ENCODE measurements at places on chromosomes 1 and 21. TPM values are rescaled to one million over a fixed set of nuclear protein-coding genes. Genes with fewer than 3 reads are reported as not detected.

The TFF1 gene
- total RNA-seq: not detected

The IRF6 gene
- total RNA-seq: 0.20 TPM

The GPR25 gene
- total RNA-seq: not detected

The FALEC gene
- total RNA-seq: not detected

The CYP4Z1 gene
- not detected for total RNA-seq

The FCMR gene
- 1.7 TPM for total RNA-seq

The XCL1 gene
- total RNA-seq: not detected

The TMEM51 gene
- total RNA-seq: 23.4 TPM

GRCh38 chr1:30871276-30871871 lies 37.2 kb downstream of the SDC3 start:
- no peak for DNase-seq

DNA sequence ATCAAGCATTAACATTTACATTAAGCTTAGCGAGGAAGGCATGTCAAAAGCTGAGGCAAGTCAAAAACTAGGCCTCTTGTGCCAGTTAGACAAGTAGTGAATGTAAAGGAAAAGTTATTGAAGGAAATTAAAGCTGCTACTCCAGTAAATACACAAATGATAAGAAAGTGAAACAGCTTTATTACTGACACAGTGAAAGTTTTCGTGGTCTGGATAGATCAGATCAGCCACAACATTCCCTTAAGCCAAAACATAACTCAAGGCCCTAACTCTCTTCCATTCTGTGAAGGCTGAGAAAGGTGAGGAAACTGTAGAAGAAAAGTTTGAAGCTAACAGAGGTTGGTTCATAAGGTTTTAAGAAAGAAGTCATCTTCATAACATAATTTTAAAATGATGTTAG lies 131.9 kb downstream of the VAV3 start:
- no peak for DNase-seq

GRCh38 chr1:158203693-158204457 lies 23.2 kb downstream of the CD1D start:
- peak; percentile 60 for DNase-seq

DNA sequence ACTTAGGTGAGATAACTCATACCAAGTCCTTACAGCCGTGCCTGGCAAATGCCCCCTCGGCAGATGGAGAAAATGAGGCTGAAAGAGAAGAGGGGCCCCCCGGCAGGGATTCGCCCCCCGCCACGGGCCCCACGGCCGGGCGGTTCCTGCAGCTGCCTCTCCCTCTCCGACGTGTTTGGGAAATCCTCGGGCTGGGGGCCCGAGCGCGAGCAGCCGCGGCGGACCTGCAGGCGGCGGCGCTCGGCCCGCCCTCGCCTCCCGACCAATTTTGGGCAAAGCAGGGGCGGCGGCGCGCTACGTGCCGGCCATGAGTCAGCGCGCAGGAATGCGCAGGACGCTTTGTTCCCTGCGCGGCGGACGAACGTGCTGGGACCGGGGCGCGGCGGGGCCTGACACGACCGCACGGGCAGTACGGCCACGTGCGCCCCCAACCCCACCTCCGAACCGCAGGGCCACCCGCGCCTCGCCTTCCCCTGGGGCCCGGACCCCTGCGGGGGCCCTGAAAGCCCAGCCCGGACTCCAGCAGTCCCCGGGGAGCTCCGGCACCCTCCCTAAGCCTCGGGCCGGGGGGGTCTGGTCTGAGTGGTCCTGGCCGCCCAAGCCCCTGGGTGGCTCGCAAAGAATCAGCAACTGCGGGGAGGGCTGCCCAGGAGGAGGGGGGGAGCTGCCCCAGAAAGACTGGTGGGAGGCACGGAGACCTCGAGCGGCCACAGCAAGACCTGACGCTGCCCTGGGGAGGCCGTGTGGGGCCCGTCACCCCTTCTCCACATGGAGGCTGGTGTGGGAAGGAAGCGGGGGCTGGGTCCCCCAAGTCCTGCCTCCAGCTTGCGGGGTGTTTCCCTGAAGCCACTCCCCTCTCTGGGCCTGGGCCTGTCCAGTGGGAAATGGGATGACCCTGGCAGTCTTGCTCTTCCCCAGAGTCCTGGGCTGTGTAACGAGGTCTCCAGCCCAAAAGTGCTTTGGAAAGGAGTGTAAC lies 11.9 kb upstream of the EDN2 start:
- DNase-seq: peak; percentile 89

DNA sequence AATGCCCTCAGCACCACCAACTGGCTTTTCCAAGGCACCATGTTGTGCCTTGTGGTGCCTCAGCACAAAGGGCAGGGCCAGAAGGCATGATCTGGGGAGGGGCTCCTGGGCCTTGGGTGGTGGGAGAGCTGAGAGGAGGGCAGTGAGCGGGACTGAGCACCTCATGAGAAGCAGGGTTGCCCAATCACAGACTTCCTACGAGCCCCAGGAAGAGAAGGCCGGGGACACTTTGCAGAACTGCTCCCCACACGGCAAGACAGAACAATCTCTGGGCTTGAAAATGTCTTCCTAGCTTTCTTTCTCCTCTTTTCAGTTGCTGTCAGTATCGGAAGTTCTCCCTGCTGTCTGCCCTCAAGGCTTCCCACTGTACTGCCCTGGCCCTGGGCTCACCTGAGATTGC lies 6.8 kb downstream of the KCNJ10 start:
- DNase-seq: no peak

- peak; percentile 96 for DNase-seq
Observed at GRCh38 chr1:68173936-68174737, 58.2 kb downstream of the WLS start.

DNA sequence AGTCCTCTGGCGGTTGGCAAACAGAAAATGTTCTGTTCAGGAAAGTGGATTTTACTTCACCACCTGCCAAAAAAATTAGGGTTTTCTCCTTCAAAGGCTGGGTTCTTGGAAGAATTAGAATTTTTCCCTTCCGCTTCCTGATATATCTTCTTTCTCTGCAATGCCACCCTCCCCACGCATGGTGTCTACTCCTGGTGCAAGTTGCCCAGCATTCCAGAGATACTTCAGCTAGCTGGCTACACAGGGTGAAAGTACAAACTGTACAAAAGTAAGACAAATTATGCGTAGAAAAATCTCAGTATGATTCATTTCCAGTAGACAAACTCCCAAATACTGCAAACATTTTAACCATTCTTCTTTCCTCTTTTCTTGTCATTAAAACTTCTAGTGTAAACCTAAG lies 430.1 kb upstream of the ESRRG start:
- no peak for DNase-seq

- no peak for DNase-seq
Observed at GRCh38 chr1:110880708-110881374, 7.9 kb downstream of the CD53 start.

DNA sequence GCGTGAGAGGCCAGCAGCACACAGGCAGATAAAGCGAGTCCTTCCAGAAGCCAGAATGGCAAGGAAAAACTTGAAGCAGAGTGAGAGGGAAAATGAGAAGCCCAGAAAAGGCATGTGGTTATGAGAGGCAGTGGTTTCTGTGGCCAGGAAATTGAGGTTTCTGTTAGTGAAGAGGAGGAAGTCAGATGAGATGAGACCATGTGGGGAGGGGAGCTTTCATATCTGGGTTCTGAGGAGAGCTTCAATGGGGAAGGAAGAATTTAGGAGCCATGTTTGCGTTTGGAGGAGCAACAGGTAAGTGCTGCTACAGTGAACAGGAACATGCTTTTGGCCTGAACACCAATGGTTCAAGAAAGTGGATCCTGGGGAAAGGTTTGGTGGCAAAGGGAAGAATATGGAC lies 6.1 kb upstream of the CD1A start:
- DNase-seq: peak; percentile 23

DNA sequence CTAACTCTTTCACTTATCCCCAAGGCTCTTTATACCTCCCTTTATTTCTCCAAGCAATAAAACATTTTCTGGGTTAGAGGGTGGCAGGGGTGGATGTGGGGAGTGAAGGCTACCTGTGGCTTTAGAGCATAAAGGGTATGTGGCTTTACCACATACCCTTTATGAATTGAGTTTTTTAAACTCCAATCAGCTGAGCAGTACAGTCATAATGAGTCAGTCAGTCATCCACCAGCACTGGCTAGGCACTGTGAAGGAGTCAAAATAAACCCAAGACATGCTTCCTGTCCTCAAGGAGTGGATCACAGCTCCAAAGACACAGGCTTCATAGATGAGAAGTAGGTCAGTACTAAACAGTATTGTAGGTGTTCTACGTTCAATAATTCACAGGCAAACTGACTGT lies 2.6 kb upstream of the TDRD10 start:
- DNase-seq: no peak

DNA sequence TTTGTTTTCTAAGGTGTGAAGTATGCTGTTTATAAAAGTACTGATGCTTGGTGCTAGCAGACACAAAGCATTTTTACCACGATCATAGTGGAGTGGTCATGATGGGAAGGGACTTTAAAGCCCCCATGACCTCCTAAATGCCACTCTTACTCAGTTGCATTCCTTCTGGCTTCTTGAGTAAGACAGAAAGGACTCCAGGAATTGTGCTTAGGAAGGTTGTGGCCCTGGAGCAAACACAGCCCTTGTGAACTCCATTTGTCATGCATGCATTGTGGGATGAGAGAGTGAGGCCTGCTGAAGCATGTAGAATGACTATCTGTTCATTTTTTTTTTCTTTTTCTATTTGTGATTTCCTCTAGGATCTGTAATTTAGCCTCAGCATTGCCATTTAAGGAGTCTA lies 34.2 kb downstream of the AK5 start:
- DNase-seq: peak; percentile 23

DNA sequence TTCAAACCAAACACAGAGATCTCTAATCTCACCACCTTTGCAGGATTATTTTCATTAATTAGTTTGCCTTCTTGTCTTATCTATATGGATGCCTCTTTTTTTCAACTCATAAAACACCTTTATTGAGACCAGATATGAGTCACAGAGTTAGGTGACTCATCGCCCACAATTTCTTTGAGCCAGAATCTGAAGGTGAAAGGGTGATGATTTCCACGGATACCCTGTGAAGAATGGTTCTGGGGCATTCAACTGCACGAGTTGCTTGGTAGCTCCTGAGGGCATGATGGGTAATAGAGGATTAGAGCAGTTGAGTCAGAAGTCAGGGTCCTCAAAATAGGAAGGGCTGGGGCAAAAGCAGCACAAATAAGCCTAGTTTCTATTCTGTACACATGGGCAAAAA lies 128.2 kb downstream of the TBX19 start:
- peak; percentile 86 for DNase-seq

GRCh38 chr1:28737307-28738132 lies 780 bp downstream of the YTHDF2 start:
- DNase-seq: peak; percentile 59

DNA sequence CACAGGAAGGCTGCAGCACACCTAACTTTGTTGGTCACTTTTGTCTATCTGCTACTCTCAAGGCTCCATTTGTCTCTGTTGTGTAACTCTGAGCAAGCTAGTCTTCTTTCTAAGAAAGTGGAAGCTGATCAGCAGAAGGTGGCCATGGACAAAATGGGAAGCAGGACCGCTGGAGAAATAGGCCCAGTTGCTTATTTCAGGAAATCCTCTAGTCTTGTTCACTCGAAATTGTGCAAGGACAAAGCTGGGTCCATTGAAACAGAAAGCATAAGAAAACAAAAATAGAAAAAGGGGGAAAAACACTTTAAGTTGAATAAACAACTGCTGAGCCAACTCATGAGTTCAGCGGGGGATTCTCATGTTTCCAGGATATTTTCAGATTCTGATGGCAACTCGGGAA lies 150.1 kb downstream of the PBX1 start:
- no peak for DNase-seq

- no peak for DNase-seq
Observed at GRCh38 chr1:117886101-117886795, 43.2 kb downstream of the GDAP2 start.

DNA sequence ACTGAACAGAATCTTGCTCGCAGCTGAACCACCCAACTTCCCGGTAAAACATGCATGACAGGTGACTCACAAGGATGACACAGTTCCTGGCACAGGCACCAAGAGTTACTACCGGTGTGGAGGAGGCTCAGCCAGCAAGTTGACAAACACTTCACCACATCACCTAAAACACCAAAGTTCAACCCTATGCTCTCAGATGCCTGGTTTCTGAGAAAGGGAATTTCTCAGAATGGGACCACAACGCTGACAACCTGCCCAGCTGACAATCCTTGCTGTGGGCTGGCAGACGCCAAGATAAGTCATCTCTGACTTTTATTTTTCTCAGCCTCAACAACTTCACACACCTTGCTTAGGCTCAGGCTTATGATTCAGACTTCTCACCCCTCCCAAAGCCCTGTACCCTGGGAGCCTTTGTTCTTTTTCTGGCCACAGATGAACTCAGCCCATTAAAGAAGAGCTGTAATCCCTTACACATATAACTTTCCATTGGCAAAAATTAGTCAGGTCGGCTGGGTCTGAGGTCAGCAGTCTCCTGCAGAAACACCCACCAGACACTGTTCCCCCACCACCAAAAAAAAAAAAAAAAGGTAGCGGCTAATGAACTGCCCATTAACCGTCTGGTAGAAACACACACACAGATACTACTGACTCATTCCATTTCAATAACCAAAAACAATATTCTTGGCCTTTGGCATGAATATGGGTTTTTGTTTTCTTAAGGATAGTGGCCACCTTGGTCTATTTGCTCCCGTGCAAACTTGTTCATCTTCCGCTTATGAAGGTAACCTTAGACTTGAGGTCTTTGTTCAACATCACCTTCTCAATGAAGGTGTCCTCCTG lies 10.8 kb upstream of the TIAM1 start:
- DNase-seq: peak; percentile 90
